ENCODE measurements at places on chromosomes 2 and 18.

DNA sequence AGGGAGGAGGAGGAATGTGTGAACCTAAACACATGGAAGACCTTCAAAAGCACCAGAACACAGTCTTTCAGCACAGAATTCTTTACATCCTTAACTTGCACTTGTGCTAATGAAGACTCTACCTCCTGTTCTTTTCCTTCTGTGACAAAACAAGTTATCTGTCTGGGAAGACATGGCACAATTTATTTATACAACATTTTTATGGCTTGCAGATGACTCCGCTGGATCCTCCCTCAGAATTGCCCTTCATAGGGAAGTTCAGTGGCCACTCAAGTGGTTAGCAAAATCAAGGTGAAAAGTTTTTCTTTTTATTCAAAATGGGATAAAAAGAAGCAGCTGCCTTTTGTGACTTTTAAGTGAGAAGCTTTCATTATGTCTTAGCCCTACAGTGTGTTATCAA is 21.4 kb downstream of the BCL2L11 start:
- DNase-seq = no peak

DNA sequence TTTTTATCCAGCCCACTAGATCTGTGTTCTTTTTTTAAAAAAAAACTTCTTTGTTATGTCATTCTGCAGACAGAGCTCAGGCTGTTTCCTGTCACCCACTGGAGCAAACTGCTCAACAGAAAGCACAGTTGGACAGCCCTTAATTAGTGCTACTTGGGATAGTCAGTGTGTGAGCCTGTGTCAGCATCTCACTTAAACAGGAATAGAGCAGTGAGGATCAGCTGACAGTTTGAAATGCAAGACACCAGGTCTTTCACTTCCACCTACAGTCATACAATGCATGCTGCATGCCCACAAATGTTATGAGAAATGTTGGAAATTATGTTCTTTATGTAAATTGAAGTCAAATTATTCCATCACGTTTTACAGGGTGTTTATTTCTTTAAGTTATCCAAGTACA is 174.9 kb downstream of the NR4A2 start:
- no peak for DNase-seq

DNA sequence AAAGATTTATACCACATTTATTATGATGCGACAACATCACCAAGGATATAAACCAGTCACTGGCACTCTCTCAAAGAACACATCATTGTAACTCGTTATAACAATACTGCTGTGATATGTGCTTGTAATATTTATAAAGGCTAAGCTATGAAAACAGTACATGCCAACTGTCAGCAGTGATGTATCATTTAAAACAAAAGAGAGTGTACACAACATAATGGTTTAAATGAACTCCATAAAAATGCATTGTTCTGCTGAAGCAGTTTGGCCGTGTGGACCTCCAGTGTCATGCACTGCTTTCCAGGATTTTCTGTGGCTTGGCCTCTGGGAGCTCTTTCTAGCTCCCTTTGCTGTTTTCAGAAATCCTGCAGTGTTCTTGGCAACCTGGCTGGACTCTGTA is 215.6 kb downstream of the MTX2 start:
- DNase-seq = no peak

DNA sequence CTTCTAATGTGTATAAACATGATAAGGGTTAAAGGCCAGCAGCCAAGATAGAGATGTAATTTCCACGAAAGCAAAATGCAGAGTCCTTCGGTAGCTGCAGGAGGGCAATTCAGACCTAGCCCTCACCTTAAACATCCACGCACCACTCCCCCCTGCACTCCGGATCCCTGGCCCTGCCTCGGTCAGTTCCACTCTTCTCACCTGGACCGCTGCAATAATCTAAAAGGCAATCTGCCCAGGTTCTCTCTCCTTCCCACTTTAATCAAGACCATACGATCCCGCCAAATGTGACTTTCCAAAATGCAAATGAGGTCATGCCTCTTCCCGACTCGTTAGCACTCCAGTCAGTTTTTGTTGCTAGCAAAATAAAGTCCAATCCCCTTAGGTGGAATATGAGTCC is 485.2 kb downstream of the EIPR1 start:
- no peak for DNase-seq

DNA sequence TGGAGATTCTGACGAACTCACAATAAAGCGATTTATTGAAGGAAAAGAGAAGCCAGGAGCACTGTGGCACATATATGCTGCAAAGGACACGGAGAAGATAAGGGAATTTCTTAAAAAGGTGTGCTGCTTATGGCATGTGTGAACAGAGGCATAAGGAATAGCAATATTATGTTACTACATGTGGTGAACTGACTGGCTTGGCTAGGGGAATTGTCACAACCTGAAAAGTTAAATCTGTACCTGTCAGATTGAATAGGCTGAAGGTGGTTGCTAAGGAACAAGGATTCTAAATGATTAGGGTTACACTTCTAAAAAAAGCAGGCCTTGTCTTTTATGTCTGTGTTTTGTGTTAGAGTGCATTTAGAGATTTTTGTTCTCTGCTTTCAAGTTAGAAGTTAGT is 48.4 kb downstream of the KDM3A start:
- no peak for DNase-seq

GRCh38 chr2:30689496-30690125 is 117.6 kb downstream of the CAPN13 start:
- DNase-seq = no peak

GRCh38 chr2:202848813-202849212 is 22.8 kb downstream of the ICA1L start:
- DNase-seq = no peak

GRCh38 chr2:8329660-8330622 is 351.9 kb upstream of the ID2 start:
- no peak for DNase-seq

- DNase-seq = no peak
Observed at GRCh38 chr2:214031566-214031965, 379.3 kb upstream of the VWC2L start.

DNA sequence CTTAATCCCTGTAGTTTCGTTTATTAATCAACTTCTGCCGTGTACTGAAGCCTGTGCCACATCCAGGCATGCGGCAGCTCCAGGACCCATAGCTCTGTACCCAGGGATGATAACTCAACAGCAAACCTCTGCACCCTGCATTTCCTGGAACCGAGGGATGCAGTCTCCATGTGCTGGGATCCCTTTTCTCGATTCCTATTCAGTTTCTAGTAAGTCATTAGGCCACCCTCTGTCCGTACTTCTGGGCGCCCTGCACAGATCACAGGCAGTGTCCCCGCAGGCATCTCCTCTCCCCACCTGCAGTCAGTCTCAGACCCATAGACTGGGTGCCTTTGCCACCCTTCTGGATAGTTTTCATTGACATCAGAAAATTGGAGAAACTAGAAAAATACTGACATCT is 18.8 kb downstream of the TMEM18 start:
- DNase-seq = no peak

- no peak for DNase-seq
Observed at GRCh38 chr2:225911019-225911418, 511.5 kb downstream of the NYAP2 start.

DNA sequence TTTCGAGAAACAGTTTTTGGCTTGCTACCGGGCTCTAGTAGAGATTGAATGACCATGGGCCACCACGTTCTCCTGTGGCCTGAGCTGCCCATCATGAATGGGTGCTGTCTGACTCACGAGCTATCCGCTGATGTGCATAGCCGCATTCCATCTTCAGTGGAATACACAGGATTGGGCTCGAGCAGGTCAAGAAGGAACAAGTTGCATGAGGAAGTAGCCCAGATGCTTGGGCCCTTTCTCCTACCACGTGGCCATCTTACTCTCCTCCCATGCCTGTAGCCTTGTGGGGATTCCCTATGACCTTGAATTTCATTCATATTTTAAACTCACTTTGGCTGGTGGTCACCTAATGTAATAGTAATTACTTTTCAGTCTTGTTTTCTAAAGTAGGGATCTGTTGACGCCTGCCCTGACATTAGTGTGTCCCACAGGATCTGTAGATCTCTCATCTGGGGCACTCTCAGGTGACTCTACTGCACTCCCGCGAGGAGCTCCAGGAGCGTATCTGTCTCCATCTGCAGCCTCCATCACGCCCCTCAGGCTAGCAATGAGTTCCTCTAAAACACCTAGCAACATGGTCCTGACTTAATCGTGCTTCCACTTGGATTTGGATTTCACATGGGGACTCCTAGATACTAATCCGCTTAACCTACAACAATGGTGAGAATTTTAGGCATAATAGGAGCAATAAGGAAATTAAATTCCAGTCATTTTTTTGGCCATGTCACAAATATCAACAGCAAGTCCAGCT is 67.8 kb downstream of the PSMG2 start:
- DNase-seq = no peak

- no peak for DNase-seq
Observed at GRCh38 chr2:116142644-116143227, 1671.8 kb upstream of the DDX18 start.

GRCh38 chr2:30802611-30803010 is 4.6 kb downstream of the CAPN13 start:
- DNase-seq = no peak

GRCh38 chr2:16249246-16250055 is 309.1 kb downstream of the MYCN start:
- no peak for DNase-seq

DNA sequence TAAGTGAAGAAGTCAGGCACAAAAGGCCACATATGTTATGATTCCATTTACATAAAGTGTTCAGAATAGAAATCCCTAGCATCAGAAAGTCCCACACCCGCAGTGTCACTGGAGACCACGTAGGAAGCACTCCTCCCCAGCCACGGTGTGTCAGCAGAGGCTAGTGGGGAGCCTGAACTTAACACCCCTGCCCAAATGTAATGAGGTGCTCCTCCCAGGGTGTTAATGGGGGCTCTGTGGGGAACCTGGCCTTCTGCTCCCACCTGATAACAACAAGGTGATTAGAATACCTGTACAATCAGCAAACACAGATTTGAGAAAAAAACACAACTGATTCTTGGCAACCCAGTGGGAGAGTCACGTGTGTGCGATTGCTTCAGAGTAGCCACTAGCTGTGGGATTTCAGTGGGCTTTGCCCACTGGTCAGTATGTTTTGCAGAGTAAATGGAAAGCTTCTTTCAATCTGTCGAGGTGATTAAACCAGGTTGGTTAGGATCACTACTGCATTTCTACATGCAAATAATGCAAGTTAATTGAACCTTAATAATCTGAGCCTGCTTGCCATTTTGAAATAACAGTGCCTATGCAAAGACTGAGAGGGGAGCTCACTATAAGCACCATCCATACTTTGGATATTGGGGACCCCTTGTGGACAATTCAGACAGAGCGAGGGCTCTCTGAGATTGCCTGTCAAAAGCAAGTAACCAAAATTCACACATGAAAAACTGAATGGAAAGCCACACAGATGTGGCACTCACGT is 20.6 kb upstream of the ATRAID start:
- no peak for DNase-seq

- DNase-seq = no peak
Observed at GRCh38 chr2:127235082-127235702, 15.1 kb upstream of the CYP27C1 start.

DNA sequence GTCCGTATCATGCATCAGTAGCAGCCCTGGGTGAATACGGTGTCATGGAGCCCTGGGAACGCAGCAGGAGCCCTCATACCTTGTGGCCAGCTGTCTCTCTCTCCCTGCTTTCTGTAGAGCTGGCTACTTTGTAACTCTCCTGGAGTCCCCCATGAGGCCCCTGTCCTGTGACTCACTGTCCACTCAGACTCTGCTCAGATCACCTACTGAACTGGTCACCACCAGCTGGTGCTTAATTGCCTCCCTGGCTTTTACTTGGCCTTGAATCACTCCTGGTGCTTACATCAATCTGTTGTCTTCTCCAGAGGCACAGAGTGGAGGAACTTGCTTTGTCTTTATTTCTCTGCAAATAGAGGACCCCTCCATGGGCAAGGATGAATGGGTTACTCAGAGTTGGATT is 172.7 kb downstream of the HRH4 start:
- no peak for DNase-seq

DNA sequence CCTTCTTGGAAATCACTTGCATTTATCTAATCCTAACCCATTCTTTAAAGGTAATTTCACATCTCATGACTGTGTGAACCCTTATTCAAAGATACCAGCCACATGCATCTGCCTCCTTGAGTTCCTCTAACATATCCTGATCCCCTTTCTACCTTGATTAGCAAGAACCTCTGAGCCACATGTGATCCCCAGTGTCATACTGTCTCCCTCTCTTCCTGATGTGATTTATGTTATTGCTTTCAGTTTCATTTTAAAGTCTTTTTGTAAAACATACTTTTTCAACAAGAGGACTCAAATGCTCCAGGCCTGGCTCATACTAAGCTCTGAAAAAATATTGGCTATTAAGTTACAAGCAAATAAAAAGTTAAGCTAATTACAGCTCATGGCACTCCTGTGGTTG is 470.1 kb downstream of the DLGAP1 start:
- no peak for DNase-seq

DNA sequence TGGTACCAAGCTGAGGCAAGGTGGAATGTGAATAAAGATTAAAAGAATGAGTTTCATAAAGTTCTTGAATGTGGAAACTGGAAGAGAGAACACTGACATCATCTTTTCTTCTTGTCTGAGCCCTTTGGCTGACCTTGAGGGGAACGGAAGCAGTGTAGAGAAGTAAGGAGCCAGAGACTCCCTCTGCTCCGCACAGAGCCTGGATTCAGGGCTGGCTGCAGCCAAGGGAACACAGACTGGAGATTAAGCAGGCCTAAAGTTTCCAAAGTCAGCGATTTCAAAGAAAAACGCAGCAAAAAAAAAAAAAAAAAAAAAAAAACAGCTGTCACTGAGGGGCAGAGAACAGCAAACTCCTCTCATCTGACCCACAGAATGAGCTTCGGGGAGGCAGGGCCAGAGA is 19.3 kb upstream of the ALK start:
- DNase-seq = no peak

DNA sequence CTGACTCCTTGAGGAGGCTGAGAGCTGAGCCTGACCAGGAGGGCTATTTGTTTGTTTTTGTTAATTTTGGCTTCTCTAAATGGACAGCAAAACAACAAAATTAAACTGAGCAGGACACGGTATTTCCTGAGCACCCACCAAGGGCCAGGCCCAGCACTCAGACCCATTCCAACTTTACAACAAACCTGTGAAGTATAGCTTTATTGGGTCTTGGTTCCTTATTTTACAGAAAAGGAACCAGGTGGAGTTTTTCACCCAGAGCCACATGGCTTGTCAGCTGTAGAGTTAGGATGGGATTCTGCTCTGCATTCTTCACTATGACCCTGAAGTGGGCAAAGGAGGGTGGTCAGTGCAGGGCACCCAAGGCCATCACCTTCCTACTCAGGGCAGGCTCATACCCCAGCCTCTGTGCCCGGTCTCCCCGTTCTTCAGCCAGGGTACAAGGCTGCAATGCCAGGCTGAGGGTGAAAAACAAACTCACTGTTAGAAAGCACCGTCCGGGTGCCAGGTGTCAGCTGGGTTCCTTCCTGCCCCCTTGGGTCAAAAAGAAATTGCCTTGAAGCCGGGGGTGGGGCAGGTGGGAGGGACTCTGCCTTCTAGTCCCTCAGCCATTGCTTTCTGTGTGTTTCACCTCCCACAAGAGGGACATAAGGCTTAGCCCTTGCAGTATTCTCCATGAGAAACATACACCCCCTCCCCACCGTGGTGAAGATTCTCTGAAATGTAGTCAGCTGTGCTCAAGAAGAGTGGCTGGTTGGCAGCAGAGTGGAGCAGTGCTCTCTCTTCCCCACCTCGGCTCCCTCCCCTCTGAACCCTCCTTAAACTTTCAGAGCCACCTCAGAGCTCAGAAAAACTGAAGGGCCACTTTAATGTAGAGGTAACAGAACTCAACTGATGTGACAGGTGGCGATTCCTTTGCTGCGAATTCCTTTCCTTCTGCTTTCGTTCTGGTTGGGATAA is 2.2 kb downstream of the PSD4 start:
- DNase-seq = no peak
